ENCODE measurements at places on chromosomes 4 and X.

DNA sequence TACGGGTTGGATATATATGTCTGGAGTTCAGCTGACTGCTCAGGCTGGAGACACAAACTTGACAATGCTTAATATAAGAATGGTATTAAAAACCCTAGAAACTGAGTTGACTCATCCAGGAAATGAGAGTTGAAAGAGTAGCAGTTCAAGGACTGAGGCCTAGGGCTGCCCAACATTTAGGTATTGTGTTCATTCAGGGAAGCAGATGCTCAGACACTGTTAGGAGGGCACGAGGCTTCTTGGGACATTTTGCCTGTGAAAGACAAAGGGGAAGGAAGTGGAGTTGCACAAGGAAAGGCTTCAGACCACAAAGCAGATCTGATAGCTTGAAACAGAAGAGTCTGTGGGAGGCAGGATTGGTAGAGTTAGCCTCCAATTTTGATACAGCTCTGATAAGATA, 52.0 kb upstream of the HS3ST1 start:
- peak; percentile 15 for DNase-seq

GRCh38 chr4:96649536-96649935, 809.6 kb downstream of the PDHA2 start:
- DNase-seq: peak; percentile 22

- DNase-seq: no peak
Measured at GRCh38 chr4:74315376-74315775, 7.1 kb downstream of the EPGN start.

DNA sequence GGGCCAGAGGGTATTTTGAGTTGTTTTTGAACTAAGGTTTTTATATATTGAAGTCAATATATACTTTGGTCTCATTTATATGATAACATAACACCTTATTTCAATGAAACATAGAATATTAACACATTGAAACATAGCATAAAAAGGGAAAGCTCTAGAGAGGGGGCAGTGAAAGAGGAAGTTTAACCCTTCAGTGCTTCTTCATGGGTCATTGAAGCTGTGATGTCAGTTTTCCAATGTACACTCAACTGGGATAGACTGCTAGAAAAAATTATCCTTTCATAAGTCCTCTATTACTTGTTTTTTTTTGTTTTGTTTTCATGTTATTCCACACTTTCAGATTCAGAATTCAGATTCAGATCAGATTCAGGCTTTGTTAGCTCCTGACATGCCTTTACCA, 442.7 kb downstream of the EPHA5 start:
- no peak for DNase-seq

DNA sequence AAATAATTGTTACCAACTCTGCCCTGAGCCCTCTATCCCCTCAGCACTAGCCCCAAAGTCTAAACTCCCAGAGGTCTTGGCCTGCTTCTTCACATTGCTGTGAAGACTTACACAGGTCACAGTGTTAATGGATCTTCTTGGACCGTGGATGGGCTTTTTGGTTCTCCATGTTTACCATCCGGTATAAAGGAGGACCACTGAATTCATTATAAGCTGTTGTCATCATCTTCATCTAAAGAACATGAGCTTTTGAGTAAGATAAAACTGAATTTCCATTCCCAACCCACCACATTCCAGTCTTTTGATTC, 8.5 kb downstream of the NUDT11 start:
- DNase-seq: no peak

GRCh38 chr4:121096629-121097028, 24.3 kb upstream of the NDNF start:
- DNase-seq: peak; percentile 36

- DNase-seq: no peak
Measured at GRCh38 chrX:68163441-68163840, 269.9 kb downstream of the OPHN1 start.

- no peak for DNase-seq
Measured at GRCh38 chr4:52822583-52822971, 39.5 kb upstream of the RASL11B start.

DNA sequence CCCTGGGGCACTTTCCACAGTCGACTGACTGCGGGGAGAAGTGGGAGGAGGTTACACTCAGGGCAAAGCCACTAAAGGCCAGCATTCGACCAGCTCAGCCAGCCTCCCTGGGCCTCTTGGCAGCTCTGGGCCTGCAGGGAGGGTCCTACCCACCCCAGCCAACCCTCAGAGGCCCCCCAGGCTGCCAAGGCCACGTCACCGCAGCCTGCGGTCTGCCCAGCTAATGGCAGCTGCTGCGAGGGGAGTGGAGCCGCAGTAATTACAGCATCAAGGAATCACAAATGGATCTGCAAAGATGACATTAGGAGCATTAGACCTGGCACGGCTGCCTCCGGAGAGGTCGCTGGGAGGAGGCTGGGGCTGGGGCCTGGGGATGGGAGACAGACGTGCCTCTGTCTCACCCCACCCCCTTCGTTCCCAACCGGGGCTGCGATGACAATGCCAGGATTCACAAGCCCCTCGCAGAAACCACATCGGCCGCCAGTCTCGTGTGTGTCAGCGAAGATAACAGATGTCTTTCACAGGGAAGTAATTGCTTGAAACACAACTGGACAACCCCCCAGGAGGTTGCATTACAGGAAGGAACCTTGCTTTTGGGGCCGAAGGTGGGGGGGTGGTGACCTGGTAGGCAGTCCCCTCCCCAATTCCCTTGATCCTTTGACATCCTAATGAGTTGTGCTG, 367.6 kb downstream of the BCOR start:
- no peak for DNase-seq

DNA sequence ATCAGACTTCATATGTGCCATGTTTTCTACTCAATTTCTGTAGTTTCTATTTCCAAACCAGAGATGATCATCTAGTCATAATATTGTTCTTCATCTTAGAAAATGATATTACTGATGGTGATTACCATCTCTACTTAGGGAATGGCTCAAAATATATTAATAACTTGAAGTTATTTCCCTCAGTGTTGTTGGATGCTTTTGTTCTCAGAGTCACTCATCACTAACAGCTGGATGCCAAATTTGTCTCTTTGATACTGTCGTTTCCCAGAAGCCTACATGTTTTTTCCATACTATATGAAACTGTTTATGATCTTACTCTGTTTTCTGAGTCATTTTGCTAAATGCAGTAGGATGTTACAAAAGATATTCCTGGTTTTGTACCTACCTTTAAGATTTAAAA, 8.9 kb downstream of the PGAM4 start:
- DNase-seq: no peak

DNA sequence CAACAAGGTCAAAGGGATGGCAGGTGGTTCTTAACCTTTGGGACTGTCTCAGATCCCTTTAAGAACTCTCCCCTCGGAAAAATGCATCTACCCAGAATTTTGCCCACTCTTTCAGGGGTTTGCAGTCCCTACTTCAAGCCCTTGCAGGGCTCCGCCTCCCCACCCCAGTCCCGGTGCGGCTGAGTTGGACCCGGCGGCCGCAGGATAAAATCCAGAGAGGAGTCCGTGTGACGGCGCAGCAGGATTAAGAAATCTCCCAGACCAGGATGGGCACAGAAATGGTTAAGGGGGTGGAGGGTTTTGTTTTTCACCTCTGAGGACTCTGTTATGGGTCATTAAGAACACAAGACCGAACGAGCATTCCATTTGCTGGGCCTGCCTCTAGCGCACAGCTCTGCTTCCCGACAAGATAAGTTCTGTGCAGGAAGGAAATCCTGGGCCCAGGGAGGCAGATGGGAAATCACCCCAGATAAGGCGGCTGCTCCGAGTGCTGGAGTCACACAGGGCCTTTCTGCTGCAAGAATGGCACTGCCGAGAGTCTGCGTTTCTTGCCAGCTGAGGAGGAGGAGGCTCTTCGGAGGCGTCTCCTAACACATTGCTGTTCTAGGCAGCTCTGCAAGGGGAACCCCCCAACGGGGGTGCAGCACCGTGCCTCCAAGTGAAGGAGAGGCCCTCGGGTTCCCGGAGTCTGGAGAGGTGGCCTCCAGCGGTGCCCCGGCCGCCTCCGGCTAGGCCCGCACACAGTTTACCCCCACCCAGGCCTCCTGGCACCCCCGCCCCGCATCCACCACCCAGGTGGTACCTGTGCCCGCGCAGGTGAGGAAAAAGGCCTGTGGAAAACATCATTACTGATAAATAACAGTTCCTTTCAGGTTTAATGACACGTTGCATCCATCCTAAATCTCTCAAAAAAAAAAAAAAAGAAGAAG, 277.6 kb downstream of the BCOR start:
- DNase-seq: no peak

- DNase-seq: peak; percentile 97
Measured at GRCh38 chr4:83548151-83548905, 12.4 kb downstream of the GPAT3 start.

GRCh38 chr4:154942176-154942575, 161.1 kb downstream of the RBM46 start:
- DNase-seq: no peak
